ENCODE measurements at places on chromosomes 7 and 10. TPM values are rescaled to one million over a fixed set of nuclear protein-coding genes. Genes with fewer than 3 reads are reported as not detected.

The LRRC18 gene
- polyA plus RNA-seq: 1.8 TPM

The SORCS1 gene
- polyA plus RNA-seq: 0.05 TPM

DNA sequence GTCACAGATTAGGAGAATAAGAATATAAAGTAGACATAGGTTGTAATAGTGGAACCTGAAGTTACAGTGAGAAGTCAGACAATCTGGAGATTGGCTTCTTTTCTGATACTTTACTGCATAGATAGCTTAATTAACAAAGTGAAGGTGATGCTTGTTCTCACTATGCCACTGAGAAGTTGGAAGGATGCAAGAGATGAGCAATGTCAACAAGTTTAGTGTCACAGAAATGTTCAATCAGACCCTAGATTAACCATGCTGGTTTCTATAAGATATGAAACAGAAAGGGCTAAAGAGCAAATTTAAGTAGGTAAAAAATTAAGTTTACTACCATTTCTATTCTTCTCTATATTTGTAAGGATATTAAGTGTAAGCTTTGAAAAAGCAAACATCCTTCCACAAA, 838.6 kb upstream of the SORCS1 start:
- no peak for DNase-seq

GRCh38 chr7:7114575-7115291, 67.6 kb upstream of the C1GALT1 start:
- DNase-seq: no peak

GRCh38 chr10:68957654-68958053, 1.7 kb downstream of the DDX21 start:
- DNase-seq: peak; percentile 3

DNA sequence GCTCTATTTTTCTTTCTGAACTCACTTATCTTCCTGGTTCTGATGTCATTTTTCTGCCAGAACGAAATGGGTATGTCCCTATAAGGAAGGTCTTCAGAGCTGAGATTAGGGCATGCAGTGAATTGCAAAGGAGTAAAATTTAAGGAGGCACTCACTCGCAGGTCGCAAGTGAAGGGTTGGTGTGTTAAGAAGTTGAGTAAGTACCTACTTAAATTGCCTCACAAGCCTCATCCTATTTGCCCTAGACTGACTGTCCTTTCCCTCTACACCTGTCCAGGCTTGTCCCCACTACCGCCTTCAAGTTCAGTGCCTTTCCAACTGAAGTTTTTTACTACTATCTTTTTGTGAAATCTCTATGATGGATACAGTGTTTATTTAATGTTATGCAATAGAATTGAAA, 191.5 kb downstream of the AHR start:
- DNase-seq: no peak

Data from lung (tissue), 17 donors.